NCI-H69 (cell line): ENCODE measurements at places on chromosomes 4 and X.

GRCh38 chr4:93918856-93919255 lies 90.3 kb downstream of the ATOH1 start:
- DNase-seq = no peak

DNA sequence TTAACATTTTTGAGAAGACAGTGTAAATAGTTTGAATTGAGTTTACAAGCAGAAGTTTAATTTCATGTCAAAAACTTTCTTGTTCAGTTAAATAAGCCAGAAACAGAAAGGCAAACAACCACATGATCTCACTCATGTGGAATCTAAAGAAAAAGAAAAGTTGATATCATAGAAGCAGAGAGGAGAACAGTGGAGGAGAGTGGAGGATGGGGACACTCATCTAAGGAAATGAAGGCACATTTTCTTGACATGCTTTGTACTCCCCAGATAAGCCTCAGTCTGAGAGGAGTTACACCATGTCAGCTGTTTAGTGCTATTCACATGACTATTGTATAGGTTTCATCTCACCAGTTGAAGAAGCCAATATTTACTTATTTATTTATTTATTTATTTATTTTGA lies 13.5 kb downstream of the SNCA start:
- no peak for DNase-seq

DNA sequence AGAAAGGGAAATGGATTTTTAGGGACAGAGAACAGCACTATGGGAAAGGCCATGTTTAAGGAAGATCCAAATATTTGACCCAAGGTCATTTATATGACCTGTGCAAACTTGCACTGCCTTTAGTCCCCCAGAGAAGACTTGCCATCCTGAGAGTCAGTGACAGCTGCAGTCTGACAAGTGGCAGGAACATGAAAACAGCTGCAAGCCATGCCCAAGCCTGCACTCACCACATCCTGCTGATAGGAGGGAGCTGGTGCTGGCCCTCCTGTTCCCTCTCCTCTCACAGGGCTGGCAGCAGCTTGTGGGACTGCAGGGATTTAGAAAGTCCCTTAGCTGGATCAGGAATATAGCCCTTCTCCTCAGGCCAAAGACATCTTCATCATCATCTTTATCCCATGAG lies 187.7 kb downstream of the RAP1GDS1 start:
- no peak for DNase-seq

DNA sequence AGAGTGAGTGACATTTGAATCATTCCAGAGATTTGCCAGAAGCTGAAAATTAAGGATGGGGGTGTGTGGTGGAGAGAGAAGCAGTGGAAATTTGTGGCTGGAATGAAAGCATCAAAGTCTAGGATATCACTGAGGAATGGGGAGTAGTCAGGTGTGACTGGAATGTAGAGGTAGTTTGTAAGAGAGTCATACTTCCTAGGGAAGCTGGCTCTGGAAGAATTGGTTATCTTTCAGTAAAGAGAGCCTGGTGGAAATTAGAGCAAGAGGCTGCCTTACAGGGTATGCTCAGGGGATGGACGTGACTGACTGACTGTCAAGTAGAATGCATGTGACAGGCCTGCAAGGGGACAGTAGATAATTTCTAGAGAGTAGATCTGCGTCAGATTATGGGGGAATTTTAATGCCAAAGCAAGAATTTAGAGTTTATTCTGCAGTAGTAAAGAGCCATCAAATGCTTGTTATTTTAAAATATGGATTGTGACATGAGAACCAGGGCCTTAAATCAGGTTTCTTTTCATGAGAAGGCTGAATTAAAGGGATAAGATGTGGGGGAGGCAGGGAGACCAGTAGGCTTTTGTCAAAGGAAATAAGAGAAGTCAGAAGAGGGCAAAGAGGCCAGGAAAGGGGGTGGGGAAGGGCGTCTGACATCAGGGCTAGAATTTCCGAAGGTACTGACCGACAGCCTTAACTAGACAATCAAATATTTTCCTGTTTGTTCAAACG lies 109.9 kb downstream of the AFF1 start:
- no peak for DNase-seq

DNA sequence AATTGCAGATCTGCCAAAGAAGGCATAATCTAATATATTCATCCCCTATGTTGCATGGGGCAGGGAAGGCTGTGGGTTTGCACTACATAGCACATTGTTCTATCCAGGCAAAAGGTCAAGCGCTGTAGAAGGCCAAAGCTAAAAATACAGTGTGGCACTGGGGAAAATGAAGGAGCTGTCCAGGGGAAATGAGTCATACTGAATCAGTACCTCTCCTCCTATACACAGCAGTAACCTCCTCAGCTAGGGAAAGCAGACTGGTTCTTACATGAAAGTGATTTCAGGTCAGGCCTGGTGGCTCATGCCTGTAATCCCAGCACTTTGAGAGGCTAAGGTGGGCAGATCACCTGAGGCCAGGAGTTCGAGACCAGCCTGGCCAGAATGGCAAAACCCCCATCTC lies 31.0 kb upstream of the SLC25A4 start:
- DNase-seq = no peak

GRCh38 chr4:6134612-6135220 lies 65.6 kb downstream of the JAKMIP1 start:
- DNase-seq = peak; percentile 28

DNA sequence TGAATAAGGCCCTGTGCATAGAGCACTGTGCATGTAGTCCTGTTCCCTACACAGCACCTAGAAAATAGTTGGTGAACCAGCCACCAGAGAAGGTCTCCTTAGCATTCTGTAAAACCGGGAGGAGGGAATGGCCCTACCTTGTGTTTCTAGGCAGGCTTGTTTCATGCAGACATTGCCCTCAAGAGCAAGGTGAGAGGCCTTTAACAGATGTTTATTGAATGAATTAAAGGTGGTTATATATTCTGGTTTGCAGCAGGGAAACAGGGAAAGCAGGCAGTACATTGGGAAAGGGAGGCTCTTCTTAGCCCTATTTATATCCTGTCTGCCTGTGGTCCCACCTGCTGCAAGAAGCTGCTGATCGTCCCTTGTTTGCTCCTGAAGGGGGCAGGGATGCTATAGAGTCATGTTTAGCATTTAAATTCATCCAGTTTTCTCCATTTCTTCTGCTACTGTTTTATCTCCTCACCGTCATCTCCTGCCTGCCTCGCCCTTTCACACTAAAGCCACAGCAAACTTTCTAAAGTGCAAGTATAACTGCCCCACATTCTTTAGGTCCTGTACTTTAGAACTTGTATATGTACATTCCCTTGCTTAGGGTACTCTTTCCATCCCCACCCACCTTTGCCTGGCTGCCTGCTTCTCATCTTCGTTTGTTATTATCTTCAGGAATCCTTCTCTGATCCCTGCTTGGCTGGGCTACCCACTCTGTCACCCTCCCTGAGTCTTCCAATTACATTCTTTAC lies 60.3 kb downstream of the EGF start:
- DNase-seq = no peak

DNA sequence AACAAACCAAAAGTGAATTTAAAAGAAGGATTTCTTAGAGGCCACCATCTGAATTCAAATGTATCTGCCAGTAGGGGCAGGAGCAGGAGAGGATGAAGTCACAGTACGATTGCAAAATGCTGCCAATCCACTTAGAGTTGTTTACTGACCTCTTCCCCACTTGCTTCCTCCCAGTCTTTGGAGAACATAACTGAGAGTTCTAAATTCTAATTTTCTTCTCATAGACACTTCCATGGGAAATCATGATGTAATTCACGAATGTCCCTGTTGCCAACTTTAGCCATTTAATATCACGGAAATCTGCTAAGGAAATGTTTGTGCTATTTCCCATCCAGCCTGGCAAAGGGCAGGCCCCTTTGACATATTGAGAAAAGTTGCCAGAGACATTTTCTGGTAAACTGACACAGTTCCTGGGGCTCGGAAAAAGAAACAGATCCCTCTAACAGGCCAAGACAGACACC lies 33.6 kb upstream of the NOCT start:
- no peak for DNase-seq

GRCh38 chr4:16496501-16496900 lies 270.2 kb upstream of the TAPT1 start:
- DNase-seq = no peak
